ENCODE measurements at places on chromosomes 16 and 17.

- no peak for DNase-seq
Measured at GRCh38 chr17:12642034-12642433, 23.7 kb upstream of the MYOCD start.

GRCh38 chr16:10868596-10869469 lies 8.2 kb upstream of the CIITA start:
- DNase-seq = no peak

DNA sequence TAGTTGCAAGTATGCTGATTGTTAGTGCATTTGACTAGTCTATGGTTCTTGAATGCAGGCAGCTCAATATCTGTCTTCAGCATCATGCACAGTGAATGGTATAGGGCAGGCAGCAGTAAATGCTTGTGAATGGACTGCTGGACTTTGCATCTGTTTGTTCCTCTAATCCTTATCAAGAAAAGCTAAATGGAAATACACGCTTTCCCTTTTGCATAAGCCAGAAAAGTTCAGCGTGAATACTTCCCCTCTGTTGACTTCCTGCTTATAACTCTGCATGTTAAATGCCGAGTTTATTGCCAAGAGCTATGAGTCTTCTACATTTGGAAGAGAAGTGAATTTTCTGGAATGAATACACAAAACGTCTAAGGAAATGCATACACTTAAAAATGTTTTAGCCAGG lies 127.9 kb upstream of the CPHXL start:
- no peak for DNase-seq

- no peak for DNase-seq
Measured at GRCh38 chr17:58503866-58504265, 10.6 kb downstream of the MTMR4 start.

DNA sequence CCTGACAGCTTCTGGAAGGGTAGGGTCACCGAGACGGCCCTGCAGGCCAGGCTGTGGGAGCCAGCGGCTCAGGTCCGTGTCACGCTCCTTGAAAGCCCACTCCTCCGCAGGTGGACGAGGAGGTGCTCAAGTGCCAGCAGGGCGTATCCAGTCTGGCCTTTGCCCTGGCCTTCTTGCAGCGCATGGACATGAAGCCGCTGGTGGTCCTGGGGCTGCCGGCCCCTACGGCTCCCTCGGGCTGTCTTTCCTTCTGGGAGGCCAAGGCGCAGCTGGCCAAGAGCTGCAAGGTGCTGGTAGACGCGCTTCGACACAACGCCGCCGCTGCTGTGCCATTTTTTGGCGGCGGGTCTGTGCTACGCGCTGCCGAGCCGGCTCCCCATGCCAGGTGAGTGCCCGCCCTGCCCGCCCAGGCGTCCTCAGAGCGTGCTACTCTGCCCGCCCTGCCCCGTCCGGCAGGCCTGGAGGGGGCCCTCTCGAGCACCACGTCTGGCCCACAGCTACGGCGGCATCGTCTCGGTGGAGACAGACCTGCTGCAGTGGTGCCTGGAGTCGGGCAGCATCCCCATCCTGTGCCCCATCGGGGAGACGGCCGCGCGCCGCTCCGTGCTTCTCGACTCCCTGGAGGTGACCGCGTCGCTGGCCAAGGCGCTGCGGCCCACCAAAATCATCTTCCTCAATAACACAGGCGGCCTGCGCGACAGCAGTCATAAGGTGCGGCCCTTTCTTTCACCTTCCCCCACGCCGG lies 1.3 kb downstream of the NAGS start:
- DNase-seq = peak; percentile 95

- no peak for DNase-seq
Measured at GRCh38 chr17:21539146-21539545, 153.2 kb upstream of the KCNJ18 start.

GRCh38 chr16:11182411-11182810 lies 73.6 kb downstream of the SOCS1 start:
- peak; percentile 63 for DNase-seq

- DNase-seq = no peak
Measured at GRCh38 chr17:79053251-79053925, 21.2 kb upstream of the ENGASE start.

- DNase-seq = no peak
Measured at GRCh38 chr16:11023262-11024039, 79.1 kb downstream of the CLEC16A start.

DNA sequence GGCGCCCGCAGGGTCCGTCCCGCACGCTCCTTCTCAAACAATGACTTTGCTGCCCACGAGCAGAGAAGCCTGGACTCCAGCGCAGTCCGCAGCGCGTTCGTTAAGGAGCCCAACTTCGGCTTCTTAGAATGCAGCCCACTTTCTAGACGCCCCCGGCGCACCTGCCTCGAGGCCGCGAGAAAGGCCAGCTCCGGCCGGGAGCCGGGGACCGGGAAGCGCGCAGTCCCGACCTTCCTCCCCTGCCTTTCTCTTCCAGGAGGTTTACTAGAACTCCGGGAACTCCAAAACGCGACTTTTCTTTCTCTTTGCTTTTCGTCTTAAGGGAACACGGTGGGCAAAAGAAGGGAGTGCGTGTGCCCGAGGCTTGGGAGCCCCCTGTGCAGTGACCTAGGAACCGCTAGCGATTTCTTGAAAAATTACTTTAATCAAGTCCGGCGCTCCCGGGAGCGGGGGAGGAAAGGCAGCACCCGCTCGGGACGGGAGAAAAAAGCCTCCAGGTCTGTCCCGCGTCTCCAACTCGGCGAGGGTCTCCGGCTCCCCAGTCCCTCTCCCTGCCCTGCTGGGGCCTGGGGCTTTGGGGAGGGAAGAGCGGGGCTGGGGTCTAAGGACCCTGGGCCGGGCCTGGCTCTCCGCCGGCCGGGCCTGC lies 2.6 kb downstream of the HNF1B start:
- peak; percentile 87 for DNase-seq

GRCh38 chr16:81570151-81570846 lies 125.7 kb downstream of the CMIP start:
- no peak for DNase-seq

GRCh38 chr16:73204359-73205152 lies 156.6 kb upstream of the ZFHX3 start:
- no peak for DNase-seq

GRCh38 chr17:81322271-81323082 lies 27.4 kb upstream of the SLC38A10 start:
- peak; percentile 87 for DNase-seq

DNA sequence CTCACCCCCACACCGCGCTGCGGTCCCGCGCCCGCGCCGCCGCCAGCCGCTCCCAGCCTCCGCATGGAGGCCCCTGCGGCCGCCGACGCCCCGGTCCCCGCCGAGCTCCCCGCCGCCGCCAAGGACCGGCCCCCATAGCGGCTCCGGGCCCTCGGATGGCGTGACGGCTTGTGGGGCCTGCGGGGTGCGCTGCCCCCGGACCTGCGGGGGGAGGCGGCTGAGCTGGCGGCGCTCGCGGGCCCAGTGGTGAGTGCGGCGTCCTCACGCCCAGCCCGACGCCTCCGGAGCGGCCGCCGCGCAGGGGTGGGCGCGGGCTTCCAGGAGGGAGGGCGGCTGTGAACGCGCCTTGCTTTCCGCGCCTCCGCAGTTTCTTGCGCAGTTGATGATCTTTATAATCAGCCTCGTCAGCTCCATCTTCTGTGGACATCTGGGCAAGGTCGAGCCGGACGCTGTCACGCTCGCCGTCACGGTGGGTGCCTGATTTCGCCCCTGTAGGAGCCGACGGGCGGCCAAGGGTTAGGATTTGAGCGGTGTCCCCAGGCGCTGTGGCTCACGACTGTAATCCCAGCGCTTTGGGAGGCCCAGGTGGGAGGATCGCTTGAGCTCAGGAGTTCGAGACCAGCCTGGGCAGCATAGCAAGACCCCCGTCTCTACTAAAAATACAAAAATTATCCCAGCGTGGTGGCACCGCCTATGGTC lies 46.4 kb downstream of the SLC47A1 start:
- peak; percentile 72 for DNase-seq

DNA sequence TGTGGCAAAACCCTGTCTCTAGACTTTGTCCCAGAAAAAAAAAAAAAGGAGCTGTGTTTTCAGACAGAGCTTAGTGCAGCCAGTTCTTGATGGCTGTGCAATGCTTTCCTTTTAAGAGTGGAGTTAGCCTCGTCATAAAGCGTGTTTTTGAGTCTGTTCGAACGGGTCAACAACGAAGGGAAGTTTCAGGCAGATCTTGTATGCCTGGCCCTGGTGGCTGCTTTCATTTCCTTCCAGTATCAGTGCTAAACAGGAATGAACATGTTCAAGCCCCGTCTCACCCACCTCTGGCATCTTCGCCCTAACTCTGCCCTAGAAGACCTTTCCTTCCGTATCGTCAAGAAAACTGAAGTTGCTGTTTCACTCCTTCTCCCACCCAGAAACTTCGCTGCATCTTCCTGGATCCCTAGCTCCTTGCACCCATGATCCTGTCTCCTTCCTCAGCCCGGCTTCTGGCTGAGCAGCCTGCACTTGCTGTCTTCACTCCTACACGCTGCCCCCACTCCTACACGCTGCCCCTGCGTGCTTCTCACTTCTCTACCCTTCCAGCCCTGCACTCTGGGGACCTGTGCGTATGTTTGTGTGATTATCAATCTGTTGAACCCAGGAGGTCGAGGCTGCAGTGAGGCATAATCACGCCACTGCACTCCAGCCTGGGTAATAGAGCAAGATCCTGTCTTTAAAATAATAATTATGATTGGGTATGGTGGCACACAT lies 55.3 kb downstream of the USP10 start:
- DNase-seq = no peak

DNA sequence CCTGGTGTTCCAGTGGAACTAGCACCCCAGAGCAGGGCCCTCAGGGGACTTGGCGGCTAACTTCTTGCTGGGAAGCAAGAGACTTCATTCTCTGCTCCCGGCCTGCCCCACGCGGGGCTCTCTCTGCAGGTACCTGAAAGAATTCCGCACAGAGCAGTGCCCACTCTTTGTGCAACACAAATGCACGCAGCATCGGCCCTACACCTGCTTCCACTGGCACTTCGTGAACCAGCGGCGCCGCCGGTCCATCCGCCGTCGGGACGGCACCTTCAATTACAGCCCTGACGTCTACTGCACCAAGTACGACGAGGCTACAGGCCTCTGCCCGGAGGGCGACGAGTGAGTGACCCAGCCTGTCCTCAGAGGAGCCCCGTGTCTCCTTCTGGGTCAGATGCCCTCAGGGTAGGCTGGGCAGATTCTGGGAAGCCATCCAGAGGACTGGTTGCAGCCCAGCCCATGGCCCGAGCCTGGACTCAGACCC lies 25.1 kb downstream of the UNK start:
- DNase-seq = peak; percentile 45

DNA sequence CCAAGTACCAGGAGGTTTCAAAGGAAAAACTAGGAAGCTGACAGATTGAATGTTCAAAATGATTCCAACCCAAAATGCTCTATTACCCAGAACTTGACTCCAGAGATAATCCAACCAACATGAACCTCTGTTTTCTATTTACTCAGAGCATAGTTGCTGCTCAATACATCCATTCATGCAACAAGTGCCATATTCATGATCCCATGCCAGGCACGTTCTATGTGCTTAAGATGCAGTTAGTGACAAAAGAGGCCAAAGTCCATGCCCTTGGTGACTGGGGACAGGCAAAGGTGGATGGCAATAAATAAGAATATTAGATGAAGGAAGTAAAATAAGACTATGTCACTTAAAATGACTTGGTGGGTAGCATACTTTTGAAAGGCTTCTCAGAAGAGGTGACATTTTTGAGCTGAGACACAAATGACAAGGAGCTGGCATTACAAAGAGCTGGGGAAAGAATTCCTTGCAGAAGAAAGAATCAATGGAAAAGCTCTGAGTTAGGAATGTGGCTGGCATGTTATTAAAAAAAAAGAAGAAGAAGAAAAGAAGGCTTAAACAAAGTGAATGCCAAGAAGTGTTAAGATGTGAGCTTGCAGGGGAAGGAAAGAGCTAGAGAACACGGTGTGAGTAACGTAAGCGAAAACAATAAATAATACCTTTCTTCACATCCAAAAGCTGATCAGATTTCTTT lies 34.5 kb downstream of the TOX3 start:
- no peak for DNase-seq

DNA sequence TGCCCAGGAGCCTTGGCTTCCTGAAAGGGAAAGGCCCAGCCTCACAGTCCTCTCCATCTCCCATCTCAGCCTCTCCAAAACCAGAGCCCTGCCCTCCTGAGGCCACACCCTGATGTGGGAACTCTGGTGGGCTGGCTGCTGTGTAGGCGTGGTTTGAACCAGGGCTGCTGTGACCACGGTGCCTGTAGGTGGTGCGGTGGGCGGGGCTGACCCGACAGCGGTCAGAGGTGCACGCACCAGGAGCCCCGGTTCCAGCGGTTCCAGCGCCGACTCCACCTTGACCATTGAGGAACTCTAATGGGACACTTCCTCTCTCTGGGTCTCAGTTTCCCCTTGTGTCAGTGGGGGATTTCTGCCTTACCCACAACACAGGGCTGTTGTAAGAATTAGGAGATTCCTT lies 2.4 kb downstream of the RAP1GAP2 start:
- peak; percentile 92 for DNase-seq

GRCh38 chr17:17725011-17725751 lies 43.9 kb downstream of the RAI1 start:
- DNase-seq = peak; percentile 90

- no peak for DNase-seq
Measured at GRCh38 chr17:66443166-66443565, 140.8 kb downstream of the PRKCA start.

GRCh38 chr17:59435238-59435637 lies 103.8 kb downstream of the YPEL2 start:
- no peak for DNase-seq

GRCh38 chr16:35574454-35575431 lies 2115.3 kb downstream of the TP53TG3F start:
- DNase-seq = no peak

DNA sequence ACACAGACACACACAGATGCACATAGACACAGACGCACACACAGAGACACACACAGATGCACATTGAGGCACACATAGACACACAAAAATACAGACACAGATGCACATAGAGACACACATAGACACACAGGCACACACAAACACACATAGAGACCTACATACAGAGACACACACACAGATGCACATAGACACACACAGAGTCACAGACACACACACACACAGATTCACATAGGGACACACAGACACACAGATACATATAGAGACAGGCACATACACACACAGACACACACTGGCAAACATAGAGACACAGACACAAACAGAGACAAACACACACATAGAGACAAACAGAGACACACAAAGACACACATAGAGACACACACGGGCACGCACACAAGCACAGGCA lies 9.9 kb upstream of the GCGR start:
- no peak for DNase-seq

GRCh38 chr17:72705905-72706395 lies 386.5 kb downstream of the SLC39A11 start:
- no peak for DNase-seq

DNA sequence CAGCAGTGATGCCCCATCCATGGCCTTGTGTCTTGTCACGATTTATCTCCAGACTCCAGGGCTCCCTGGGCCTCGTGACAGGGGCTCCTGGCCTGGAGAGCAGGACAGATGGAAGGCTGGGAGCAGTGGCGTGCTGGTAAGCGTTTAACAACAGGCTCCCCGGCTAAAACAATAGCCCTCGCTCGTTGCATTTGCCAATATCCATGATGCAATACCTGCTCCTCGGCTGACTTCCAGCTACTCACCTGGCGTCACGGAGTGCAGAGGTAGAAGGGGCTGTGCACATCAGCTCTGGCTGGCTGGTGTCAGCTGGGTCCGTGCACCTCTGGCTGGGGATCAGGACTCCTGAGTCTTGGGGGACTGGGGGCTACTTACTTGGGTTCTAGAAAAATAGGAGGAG lies 1.5 kb upstream of the BICDL2 start:
- DNase-seq = peak; percentile 75
